ENCODE measurements at places on chromosomes 3 and 15.

DNA sequence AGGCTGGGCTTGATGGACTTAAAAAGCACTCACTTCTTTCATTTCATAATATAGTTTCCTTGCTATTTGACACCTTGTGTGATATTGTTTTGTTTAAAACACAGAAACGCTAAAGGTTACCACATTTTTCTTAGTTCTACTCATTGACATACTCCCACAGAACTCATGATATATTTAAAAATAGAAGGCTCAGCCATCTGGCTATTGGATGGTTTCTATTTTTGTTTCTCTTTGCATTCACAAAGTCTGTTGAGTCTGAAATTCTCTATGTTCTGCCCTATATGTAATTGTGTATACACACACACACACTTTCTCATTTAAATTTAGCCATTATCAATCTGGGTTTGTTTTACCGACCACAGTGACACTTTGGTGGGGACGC, 128.2 kb downstream of the SOX2 start:
- no peak for DNase-seq

DNA sequence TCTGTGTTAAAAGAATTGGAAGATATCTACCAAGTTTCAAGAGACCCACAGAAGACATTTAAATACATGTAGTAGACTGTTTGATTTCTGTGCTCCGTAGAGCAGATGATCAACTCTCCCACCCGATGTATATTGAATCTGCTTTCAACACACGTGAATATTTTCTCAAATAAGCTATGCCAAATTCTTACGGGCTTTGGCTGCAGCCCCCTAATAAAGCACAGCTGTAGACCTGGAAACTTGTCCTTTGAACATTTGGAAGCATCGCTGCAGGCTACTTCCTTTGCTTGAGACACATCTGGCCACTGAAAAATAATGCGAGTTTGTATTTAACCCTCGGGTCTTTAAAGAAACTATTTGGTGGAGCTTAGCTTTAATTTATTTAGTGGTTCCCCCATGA, 98.3 kb upstream of the SELENOK start:
- no peak for DNase-seq

GRCh38 chr15:69498987-69499386, 46.4 kb downstream of the RPLP1 start:
- DNase-seq, result no peak

- DNase-seq, result no peak
Observed at GRCh38 chr3:57383406-57383805, 90.9 kb upstream of the ASB14 start.

GRCh38 chr3:197598404-197598980, 42.7 kb upstream of the BDH1 start:
- DNase-seq, result no peak

GRCh38 chr15:31235311-31236183, 91.1 kb upstream of the KLF13 start:
- DNase-seq, result no peak

GRCh38 chr3:43674345-43675085, 16.2 kb upstream of the ABHD5 start:
- DNase-seq, result no peak

GRCh38 chr15:32790352-32790999, 72.7 kb downstream of the GREM1 start:
- no peak for DNase-seq

DNA sequence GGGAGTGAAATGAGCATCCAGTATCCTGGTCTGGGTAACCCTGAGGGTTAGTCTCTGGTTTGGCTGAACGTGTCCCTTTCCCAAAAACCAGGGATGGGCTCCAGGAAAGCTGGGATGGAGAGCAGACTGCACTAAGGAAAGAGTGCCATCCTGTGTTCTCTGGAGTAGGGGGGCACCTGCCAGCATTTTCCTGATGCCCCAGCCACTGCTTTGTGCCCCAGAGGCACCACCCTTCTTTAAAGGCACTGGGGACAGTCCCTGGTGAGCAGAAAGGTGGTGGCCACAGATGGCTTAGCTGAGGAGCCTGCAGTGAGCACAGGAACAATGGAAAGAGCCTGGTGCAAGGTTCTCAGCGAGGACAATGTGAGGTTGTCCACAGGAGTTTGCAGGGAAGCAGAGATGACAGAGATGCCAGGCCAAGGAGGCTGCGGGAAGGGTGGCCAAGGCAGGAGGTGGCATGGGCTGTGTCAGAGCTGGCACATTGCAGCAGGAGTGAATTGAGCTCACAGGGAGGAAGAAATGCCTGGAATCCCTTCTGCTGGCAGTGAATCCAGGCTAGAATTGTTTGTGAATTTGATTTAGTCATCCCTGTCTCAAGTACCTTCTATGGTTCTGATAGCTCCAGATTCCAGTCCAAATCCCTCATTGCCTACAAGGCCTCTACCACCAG, 39.9 kb downstream of the AMOTL2 start:
- DNase-seq, result no peak

DNA sequence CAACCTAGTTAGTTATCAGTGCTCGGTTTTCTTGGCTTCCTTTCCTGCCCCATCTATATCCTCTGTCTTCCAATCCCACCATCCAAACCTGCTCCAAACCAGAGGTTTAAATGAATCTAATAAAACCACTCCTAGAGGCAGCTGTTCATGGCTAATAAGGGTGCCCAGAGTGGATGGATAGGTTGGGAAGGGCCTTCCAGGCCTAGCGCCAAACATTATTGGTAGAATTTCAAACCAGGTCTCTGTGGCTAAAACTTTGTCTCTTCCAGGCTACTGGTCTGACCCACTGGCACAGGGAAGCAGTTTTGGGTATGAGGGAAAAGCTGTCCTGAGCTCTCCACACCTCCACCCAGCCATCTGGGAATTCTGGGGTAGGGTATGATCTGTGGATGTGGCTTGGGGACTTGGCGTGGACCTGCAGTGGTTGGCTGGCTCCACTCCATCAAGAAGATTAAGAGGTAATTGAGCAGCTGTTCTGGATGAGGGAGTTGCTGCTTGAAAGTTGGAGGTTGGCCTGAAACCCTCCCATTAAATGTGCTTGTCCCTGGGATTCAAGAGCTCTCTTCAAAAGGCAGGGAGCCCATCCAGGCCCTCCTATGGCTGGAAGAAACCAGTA, 29.3 kb upstream of the INSYN1 start:
- DNase-seq, result no peak

DNA sequence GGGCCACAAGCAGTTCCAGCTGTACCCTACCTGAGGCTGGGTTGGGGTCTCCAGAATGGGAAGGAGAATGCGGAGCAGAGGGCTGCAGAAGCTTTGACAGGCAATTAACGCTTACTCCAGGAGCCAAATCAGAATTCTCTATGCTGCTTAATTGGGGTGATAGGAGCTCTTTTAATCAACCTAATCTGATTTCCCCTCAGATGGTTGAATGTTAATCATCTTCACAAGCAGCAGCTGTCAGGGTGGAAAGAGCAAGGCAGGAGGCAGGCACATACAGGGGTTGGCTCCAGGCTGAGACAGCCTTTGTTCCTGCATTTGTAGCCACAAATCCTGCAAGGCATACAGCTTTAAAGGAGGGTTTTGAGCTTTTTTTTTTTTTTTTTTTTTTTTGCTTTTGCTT, 2.6 kb downstream of the CILP start:
- no peak for DNase-seq

- DNase-seq, result no peak
Observed at GRCh38 chr3:3276630-3277029, 97.1 kb upstream of the CRBN start.

DNA sequence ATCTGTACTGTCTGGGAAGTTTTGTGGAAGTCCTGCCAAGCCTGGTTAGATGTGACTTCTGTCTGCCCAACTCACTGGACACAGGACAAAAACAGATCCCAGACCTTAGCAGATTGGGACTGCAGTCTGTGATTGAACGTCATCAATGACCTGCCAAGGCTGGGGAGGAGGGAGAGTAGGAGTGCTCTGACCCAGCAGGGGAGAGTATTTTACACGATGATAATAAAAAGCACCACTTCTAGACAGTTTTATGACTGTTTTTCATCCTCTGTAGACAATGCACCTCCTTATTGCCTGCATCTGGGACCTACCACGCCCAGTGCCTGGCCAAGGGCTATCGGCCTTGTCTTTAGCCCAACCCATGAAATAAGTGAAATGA, 102.3 kb upstream of the NR2E3 start:
- no peak for DNase-seq

DNA sequence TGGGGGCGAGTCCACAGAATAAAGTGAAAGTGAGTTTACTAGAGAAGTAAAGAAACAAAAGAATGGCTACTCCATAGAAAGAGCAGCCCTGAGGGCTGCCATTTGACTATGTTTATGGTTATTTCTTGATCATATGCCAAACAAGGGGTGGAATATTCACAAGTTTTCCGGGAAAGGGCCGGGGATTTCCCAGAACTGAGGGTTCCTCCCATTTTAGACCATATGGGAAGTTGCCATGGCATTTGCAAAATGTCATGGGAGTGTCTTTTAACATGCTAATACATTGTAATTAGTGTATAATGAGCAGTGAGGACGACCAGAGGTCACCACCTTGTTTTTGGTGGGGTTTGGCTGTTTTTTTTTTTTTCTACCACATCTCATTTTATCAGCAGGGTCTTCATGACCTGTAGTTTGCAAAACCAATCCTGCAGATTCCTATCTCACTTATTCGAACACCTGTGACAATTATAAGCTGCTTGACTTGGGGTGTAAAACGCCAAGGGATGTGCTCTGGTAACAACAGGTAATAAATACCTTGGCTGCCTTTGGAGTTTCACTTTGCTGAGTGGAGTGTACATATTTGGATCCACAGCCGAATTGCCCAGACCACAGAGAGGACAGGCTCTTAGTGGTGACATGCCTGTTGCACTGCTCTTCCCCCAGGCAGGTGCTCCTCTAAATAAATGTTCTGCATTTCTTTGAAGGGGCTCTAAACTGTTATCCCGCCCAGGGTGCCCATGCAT, 43.6 kb downstream of the C2CD4B start:
- DNase-seq, result no peak

DNA sequence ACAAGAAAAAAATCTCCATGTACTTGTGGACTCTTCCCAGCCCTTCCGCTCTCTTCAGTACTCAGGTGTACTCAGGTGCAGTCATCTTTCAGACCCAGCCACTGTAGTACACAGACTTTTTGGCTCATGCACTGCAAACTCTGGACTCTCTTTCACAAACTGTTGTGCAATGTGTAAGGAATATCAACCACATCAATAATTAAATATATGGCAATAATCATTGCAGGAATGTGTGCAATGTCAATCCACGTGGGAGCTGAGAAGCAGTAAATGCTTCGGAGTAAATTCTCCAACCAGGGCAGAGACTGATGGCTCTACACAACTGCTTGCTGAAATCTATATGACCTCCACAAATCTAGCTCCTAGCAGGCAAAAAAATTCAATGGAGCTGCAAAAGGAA, 287.3 kb upstream of the COL8A1 start:
- no peak for DNase-seq

DNA sequence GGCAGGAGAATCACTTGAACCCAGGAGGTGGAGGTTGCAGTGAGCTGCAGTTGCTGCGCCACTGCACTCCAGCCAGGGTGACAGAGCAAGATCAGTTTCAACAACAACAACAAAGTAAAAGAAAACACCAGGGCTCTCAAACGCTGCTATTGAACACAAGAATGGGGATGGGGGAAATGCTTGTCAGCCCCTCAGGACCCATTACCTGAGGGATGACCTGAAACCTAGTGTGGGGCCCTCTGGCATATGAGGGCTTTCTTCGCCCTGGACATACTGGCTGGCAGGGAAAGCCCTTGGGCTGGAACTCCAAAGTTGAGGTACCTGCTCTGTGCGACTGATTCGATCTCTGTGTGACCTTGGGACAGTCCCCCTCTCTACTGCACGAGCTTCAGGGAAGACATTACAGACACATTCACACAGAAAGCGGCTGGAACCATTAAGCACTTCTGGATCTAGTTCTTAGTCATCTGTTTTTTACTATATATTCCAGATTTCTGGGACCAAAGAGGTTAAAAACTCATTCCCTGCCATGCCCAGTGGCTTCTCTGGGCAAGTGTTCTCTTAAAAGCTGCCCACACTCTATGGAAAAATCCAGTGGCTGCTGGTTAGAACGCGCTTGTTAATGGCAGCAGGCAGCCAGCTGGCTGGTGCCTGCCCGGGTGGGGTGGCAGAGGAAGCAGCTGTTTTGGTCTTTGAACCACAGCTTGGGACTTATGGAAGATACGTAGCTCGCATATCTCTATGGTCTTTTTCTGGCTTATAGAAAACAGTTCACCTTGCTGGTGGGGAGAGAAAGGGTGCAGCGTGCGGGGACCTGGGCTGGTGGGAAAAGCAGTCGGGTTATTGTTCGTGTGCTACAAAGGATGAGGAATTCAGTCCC, 57.2 kb downstream of the ATP1B3 start:
- DNase-seq, result no peak

- no peak for DNase-seq
Observed at GRCh38 chr3:46143951-46144473, 64.1 kb downstream of the CCR1 start.

DNA sequence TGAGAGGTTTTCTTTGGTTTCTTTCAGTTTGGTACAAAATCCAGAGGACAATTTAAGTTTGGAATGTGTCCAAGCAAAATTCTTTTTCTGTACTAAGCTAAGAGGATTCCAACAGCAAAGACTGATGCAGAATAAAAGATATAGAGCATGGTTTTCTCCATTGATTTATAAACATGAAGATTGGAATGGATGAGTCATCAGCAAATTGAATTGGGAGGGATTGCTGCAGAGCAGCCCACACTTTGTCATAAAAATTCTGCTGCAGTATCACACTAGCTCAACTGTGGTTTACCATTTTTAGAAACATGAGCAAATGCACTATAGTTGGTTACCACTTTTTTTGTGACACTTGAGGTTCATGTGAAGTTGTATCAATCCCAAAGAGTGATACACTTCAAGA, 16.1 kb upstream of the LARP6 start:
- no peak for DNase-seq

- no peak for DNase-seq
Observed at GRCh38 chr3:132265028-132265427, 52.2 kb upstream of the ACP3 start.

DNA sequence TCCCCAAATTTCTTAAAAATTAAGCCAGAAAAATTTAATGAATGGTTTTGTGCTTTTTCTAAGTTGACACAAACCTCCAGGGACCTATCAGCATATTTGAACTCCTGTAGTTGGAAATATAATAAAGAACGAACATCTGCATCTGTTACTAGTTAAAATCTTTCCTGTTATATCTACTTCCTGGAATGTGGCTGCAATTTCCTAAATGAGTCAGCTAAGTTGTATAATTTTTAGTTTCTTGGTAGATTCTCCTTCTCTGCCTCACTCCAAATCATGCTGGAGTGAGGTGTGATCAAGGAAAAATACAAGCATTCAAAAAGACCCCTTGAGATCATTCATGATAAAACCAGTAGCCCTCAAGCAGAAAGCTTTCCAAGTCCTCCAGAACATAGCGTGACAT, 106.2 kb upstream of the MCTP2 start:
- DNase-seq, result no peak

DNA sequence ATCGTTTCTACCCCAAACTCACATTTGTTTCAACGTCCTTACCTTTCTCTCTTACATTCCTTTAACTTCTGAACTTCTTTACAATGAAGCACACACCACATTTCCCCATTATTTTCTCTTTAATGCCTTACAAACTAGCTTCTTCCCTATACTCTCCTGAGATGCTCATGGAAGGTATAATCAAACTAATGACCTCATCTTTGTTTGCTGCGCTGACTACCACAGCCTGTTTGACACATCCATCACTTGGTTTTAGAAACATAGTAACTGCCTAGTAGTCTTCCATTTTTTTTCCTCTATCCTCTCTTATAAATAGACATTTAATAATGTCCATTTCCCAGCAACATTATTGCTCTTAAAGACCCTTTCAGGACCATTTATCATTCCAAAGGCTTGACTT, 230.5 kb upstream of the LRTM1 start:
- DNase-seq, result no peak

All from GM12878 (cell line).